Left cardiac atrium (tissue), 4 donors: ENCODE measurements at places on chromosomes 7 and 10. TPM values are rescaled to one million over a fixed set of nuclear protein-coding genes. Genes with fewer than 3 reads are reported as not detected.

SGCE gene
- total RNA-seq, result 40.7 TPM

GNG11 gene
- total RNA-seq, result 25.2 TPM

MYOZ1 gene
- total RNA-seq, result 2.1 TPM

MOGAT3 gene
- not detected for total RNA-seq

ATP6V0A4 gene
- total RNA-seq, result not detected

TCAF2 gene
- 0.71 TPM for total RNA-seq

HOXA6 gene
- total RNA-seq, result not detected

NPTX2 gene
- 2.0 TPM for total RNA-seq

LLCFC1 gene
- not detected for total RNA-seq

MYL10 gene
- total RNA-seq, result not detected

RADIL gene
- 7.8 TPM for total RNA-seq

CCDC136 gene
- 7.2 TPM for total RNA-seq

ADAM12 gene
- total RNA-seq, result 6.7 TPM

CDC14C gene
- not detected for total RNA-seq
